Left kidney (tissue), 8 donors: ENCODE measurements at places on chromosomes 2 and 18. TPM values are rescaled to one million over a fixed set of nuclear protein-coding genes. Genes with fewer than 3 reads are reported as not detected.

Gene ATG4B
- 105 TPM for polyA plus RNA-seq

Gene EFHD1
- 55.4 TPM for polyA plus RNA-seq

Gene KYNU
- 5.3 TPM for polyA plus RNA-seq

Gene TMEFF2
- 12.6 TPM for polyA plus RNA-seq

Gene WNT6
- 0.12 TPM for polyA plus RNA-seq

Gene AOX1
- polyA plus RNA-seq: 2.6 TPM

Gene PSMA8
- not detected for polyA plus RNA-seq

Gene GLS
- 370 TPM for polyA plus RNA-seq

Gene INPP5D
- polyA plus RNA-seq: 6.6 TPM

Gene PPP3R1
- polyA plus RNA-seq: 71.5 TPM
